Renal pelvis (tissue), 12 donors: ENCODE measurements at places on chromosomes 12 and 14. TPM values are rescaled to one million over a fixed set of nuclear protein-coding genes. Genes with fewer than 3 reads are reported as not detected.
A peak's percentile ranks its signal among the peaks of the same experiment; 100 is the strongest.

DNA sequence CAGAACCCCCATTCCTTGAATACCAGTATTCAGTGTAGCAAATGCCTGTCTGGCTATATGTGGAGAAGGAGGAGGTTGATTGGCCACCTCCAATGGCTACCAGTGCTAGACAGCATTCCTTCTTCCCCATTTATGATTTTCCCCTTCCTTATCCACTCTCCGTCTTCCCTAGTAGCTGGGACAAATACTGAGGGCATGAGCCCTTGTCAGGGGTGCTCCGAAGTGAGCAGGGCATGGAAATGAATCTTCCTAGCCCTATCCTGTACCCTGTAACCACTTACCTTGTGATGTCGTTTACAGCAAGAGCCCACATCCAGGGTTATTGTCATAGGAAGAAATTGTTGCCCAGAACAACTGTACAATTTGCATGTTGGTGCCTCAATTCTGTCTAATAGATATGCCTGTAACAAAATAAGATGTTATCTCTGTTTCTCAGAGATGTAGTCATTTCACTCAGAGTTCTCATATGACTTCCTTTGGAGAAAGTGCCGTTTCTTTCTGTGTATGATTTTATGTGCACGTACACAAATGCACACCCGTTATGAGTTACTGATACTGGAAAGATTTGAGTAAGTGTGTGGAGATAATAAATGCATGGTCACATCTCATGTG is 423.7 kb downstream of the EGLN3 start:
- no peak for DNase-seq

DNA sequence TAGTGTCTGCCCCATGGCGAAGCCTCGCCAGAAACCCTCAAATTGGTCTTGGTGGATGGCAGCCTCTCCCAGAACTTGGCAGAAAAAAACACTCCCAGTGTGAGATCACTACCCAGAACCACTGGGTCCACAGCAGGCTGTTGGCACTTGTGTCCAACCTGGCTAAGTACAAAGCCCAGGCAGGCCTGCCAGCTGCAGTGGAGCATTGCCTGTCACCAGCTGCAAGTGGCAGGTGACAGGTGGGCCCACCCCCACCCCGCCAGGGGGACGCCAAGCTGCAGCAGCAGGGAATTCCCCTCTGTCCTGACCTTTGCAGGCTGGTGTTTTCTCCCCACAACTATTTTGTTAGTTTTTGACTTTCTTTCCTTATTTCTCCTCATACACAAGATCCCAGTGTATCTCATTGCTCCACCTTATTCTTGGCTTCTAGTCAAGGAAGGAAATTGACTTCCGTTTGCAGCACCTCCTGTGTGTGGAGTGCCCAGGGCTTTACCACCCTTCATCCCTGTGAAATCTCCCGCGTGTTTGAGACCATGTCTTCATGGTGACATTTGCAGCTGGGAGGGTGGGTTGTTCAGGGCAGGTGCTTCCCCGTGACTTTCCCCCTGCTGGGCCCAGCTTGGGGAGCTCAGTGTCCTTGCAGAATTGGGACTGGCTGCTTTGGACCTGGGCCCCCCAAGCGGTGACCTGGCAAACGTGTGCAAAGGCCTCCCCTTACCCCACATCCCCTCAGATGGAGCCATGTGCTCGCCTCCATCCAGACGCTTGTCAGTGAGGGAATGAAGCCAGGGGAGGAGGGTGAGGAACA is 73.8 kb upstream of the RIN3 start:
- no peak for DNase-seq

GRCh38 chr14:37232907-37233481 is 35.3 kb downstream of the MIPOL1 start:
- DNase-seq: peak; percentile 15

GRCh38 chr12:34388636-34389377 is 366.5 kb downstream of the ALG10 start:
- DNase-seq: no peak

GRCh38 chr12:94080341-94081009 is 67.9 kb upstream of the PLXNC1 start:
- DNase-seq: no peak

DNA sequence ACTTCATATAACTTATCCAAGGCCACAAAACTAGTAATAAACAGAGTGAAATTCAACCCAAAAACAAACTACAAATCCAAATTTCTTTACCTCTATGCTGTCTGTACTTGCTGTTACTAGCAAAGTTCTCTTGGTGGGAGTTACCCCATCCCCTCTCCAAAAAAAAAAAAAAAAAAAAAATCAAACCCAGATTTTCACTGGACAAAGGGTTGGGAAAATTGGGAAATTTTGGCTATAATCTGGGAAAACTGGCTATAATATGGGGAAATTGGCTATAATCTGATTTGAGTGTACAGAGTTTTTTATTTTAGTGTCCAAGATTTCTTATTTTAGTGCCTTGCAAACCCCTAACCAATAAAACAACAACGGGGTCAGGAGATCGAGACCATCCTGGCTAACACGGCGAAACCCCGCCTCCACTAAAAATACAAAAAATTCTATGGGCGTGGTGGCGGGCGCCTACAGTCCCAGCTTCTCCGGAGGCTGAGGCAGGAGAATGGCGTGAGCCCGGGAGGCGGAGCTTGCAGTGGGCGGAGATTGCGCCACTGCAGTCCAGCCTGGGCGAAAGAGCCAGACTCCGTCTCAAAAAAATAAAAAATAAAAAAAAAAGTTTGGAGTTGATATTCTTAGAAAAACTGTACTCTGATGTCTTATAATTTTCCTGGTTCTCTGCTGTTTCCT is 148.4 kb downstream of the CHST11 start:
- no peak for DNase-seq

- no peak for DNase-seq
Observed at GRCh38 chr12:121957861-121958515, 39.6 kb downstream of the CFAP251 start.

GRCh38 chr14:38873941-38874612 is 229.0 kb downstream of the SEC23A start:
- DNase-seq: no peak

DNA sequence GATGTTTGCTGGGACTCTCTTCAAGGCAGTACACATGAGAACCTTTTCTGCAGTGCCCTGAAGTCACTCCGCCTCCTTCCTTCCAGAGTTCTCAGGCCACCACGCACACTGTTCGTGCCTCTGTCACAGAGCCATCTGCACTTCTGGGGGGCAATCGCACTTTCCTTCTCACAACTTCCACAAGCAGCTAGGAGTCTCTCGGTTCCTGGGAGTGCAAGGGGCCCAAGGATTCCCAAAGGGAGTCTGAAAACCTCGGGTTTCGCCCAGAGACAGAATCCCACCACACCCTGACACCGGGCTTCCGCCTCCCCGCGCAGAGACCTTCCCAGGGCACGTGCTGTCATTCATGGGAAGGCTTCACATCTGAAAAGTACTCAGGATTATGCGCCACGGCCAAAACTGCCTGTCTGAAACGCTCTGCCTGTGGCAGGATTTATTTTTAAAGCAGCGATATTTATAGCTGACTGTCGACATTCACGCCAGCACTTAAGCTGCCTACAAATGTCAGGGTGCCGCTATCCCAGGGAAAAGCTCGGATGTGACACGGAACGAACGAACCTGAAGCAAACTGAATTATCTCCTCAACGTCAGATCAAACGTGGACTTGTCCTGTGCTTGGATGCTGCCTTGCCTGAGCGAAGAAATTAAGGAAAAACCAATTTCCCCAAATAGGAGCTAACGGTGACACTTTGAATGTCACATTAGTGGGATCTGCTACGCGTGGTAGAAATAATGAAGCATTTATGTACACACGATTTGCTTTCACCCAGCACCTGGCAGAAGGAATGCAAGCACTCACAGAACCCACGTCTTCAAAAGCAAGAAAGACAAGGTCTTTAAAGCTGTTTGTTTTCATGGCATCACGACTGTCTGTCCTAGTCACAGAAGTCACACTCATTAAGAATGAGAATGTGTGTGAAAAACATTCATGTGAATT is 154.0 kb downstream of the PIWIL1 start:
- no peak for DNase-seq

DNA sequence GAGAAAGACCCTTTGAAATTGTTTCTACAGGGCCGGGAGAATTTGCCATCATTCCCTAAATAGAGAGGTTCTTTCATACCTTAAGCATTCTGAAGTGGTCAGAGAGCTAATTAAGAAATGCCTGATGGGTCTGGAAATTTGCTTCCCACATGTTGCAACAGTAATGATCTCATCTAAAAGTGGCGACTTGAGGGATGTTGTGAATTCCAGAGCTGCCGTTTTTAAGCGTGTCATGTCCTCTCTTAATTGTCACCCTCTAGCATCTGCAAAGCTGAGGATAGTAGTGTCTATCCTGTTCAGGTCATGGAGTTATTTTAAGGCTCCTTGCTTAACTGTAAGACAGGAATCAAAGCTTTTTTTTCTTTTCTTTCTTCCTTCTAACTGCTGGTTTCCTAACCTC is 60.4 kb downstream of the FOS start:
- no peak for DNase-seq

- no peak for DNase-seq
Observed at GRCh38 chr14:90900476-90901083, 84.3 kb upstream of the TTC7B start.

DNA sequence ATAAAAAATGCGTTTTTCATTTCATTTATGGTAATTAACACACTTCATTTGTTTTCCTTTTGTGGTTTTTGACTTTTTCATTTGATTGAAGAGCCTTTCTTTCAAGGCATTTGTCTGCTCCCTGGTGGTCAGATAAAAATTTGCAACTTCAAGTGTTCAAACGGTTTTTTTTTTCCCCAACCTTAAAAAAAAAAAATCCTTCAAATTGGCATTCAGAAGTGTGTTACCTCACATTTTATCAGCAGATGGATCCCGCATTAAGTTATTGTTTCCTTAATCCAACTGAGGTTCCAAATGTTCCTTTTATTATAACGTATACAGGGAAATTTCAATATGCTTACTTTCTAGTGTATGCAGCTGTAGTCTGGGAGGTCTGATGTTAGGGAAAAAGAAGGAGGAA is 47.2 kb downstream of the MYF5 start:
- DNase-seq: peak; percentile 50

- DNase-seq: no peak
Observed at GRCh38 chr14:71701990-71702389, 230.2 kb upstream of the RGS6 start.

DNA sequence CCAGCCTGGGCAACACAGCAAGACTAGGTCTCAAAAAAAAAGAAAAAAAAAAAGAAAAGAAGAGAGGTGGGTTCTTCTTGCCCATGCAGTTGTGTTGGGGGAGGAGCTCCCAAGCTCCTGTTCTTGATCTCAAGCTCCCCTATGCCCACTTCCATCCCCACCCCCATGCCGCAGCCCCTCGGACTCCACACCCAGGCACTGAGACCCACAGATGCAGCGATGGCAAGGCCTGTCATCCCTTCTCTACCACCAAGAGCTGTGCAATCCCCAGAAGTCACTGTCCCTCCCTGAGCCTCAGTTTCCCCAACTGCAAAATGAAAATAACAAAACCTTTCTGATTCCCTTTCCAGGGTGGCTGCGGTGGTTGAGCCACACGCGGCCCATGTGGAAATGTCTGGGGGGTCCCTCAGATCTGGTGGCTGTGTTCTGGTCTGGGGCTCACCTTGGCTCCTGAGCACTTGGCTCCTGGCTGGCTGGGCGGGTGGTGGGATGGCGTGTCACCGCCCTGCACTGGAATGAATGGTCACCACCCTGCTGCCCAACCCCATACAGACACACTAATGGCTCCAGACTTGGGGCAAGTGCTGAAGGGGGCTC is 22.6 kb upstream of the KIF26A start:
- no peak for DNase-seq

- no peak for DNase-seq
Observed at GRCh38 chr14:24404814-24405213, 6.0 kb downstream of the NYNRIN start.

- DNase-seq: no peak
Observed at GRCh38 chr12:80777587-80777986, 60.9 kb downstream of the MYF5 start.

- peak; percentile 15 for DNase-seq
Observed at GRCh38 chr12:44873898-44874297, 2.2 kb downstream of the NELL2 start.

DNA sequence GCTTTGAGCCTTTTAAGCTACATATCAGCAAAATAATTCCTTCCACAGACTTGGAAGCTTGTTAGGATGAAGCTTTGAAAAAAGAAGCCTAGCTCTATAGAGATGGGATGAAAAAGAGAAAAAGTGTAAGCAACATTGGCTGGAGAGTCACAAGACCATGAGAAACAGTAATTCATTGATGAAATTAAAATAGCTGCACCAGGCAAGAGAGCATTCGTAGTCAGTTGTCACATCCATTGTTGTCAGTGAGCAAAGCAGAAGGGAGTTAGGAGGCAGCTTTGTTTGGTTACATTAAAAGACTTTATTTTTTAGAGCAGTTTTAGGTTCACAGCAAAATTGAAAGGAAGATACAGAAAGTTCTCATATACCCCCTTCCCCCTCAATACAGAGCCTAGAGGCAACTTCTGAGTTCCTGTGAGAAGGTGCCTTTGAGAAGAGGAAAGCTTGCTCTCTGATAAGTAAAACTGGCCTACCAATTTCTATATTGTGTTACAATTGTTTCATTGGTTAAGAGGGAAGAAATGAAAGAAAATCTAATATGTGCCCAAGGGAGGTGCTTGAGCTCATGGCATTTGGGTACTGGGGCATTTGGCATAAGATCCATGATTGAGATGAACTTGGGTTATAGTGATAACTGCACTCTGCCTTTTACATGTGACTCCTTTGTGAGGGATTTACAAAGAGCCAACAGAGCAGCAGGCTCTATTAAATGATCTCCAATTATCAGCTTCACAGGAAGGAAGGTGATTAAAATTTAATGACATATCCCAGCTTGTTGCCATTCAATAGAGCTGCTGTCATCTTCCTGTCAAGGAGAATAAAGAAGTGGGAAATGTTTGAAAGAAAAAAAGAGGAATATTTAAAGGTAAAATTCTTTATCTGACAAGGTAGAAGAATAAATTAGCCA is 361.3 kb upstream of the TMTC1 start:
- DNase-seq: no peak

GRCh38 chr14:82094829-82095345 is 561.2 kb upstream of the SEL1L start:
- DNase-seq: no peak

DNA sequence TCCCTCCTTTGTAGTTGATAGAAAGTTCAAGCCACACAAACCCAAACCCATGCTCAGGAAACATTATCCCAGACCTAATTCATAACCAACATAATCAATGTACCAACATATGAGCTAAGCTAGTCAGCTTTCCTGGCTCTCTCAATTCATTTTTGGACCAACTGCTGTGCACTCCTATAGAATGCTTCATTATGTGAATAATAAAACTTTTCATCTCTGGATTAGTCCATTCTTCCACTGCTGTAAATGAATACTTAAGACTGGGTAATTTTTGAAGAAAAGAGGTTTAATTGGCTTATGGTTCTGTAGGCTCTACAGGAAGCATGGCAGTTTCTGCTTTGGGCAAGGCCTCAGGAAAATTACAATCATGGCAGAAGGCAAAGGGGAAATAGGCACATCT is 651.9 kb downstream of the RERGL start:
- no peak for DNase-seq

GRCh38 chr14:51342226-51342625 is 102.2 kb downstream of the TMX1 start:
- no peak for DNase-seq

The SERPINA5 gene
- 12.8 TPM for polyA plus RNA-seq

The EPYC gene
- not detected for polyA plus RNA-seq

The KCNK10 gene
- 0.18 TPM for polyA plus RNA-seq

The SYT1 gene
- 16.4 TPM for polyA plus RNA-seq

The CYP27B1 gene
- 1.6 TPM for polyA plus RNA-seq

The BDKRB1 gene
- polyA plus RNA-seq: 0.73 TPM

The FGF6 gene
- not detected for polyA plus RNA-seq

The DEPDC4 gene
- polyA plus RNA-seq: 5.7 TPM

The IAPP gene
- not detected for polyA plus RNA-seq

The CHGA gene
- 0.33 TPM for polyA plus RNA-seq

The LMO3 gene
- 2.1 TPM for polyA plus RNA-seq

The FITM1 gene
- 2.3 TPM for polyA plus RNA-seq

The DEGS2 gene
- polyA plus RNA-seq: 10.4 TPM

The SLC25A21 gene
- 4.3 TPM for polyA plus RNA-seq
